ENCODE measurements at places on chromosomes 11 and 22.
A peak's percentile ranks its signal among the peaks of the same experiment; 100 is the strongest.

- DNase-seq: no peak
Measured at GRCh38 chr11:120465921-120466534, 45.5 kb upstream of the GRIK4 start.

GRCh38 chr11:116312570-116313391, 460.0 kb downstream of the BUD13 start:
- DNase-seq: peak; percentile 92

DNA sequence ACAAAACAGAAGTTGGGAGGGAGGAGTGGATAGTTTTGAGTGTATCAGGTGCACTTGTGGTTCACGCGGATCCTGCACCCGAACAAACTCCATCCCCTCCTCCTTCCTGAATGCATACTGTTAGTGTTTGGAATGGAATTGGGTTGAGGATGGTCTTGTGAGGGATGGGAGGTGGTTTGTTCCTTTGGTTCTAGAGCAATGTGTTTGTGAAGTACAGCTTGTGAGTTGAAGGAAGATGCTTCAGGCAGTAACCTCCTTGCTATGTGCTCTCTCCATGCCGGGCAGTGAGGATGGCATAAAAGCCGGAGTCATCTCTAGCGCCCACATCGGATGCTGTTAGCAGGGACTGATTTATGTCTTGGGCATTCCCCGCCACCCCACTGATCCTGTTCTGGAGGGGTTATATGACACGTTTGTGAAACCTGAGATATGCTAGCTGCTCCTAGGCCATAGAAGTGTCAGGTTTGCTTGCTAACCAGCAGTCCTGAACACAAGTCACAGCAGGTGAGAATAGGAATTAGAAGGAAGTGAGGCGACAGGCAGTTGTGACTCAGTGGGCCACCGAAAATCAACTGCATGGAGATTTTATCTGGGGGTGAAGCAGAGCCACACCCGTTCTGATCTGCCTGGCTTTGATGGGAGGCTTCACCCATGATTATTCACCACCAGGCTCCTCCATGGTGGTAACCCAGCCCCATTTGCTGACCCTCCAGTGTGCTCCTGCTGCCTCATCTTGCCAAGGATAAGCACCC, 2.2 kb downstream of the BCR start:
- DNase-seq: no peak

DNA sequence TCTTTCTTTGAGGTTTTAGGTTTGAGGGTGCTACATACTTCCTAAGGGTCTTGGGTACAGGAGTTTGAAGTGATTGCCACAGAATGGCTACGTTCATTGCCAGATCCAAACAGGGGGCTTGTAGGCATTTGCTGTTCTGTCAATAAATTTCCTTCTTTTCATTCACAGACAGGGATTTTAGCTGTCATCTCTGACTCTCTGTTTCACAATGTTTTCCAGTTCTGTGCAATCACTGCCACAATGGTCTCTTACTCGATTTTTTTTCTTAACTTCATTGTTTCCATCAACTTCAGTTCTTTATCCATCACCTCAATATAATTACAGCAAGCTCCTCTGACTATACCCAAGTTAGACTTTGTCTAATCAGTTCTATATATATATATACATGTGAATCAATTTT, 6.2 kb upstream of the HBD start:
- DNase-seq: no peak

GRCh38 chr11:123707606-123708205, 33.8 kb downstream of the ZNF202 start:
- DNase-seq: peak; percentile 79

GRCh38 chr11:28793282-28793738, 685.1 kb downstream of the METTL15 start:
- no peak for DNase-seq

All from NCI-H2081 (cell line).